ENCODE measurements at places on chromosomes 7 and 10. TPM values are rescaled to one million over a fixed set of nuclear protein-coding genes. Genes with fewer than 3 reads are reported as not detected.

DNA sequence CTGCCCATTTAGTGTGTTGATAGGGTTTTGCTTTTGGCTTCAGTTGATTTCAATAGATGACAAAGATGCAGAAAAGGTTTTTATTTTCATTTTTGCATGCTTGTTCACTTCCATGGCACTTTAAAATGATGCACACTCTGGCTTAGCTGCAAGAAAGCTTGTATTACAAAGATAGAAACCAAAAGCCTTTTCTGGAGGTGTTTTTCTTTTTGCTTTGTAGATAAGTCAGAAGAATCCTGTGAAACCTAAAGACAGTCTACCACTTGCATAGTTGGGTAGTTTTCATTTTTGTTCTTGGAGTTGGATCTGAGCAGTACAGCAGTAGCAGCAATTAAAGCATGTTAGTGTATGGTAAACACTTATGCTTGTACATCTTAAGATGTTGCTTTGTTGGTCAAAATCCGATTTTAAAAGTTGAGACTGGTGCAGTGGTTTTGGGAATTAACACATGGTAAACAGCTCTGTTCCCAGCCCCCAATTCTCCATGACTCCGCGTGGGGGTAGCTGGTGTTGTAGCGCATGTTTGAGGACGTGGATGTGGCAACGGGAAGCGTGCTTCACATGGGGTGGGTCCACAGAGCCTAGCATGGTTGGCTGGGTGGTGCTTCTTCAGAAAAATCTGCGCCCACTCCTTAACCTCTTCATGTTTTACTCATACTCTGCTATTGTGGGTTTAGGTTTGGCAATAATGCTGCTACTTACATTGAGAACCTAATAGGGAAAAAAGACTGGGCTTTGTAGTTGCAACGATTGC, 19.8 kb downstream of the CCNY start:
- no peak for DNase-seq

DNA sequence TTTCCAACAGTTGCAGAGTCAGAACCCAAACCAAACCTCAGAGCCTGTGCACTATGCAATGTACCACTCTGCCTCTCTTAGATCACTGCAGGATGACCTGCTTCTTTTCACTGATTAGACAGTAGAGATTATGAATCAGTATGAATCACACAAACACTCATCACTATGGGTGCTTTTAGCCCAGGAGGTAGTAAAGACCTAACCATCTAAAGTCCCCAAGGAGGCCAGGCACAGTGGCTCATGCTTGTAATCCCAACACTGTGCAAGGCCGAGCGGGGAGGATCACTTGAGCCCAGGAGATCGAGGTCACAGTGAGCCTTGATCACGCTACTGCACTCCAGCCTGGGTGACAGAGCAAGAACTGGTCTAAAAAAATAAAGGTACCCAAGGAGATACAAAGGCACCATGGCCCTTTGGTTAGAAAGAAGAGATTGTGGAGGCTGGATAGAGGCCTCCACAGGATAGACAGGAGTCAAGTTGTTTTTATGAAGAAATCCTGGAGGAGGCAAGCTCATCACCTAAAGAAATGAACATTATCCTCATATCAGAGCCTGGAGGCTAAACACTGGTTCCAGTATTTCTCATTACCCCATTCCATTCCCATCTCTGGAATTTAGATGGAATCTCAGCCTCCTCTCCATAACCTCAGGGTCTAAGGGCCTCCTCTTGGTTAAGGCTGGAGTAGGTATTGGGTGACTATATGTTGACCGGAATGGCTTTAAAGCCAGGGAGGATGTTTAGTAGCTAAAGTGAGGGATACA, 12.9 kb downstream of the SEC31B start:
- DNase-seq = no peak

- peak; percentile 92 for DNase-seq
Measured at GRCh38 chr7:51647931-51648351, 331.3 kb upstream of the COBL start.

DNA sequence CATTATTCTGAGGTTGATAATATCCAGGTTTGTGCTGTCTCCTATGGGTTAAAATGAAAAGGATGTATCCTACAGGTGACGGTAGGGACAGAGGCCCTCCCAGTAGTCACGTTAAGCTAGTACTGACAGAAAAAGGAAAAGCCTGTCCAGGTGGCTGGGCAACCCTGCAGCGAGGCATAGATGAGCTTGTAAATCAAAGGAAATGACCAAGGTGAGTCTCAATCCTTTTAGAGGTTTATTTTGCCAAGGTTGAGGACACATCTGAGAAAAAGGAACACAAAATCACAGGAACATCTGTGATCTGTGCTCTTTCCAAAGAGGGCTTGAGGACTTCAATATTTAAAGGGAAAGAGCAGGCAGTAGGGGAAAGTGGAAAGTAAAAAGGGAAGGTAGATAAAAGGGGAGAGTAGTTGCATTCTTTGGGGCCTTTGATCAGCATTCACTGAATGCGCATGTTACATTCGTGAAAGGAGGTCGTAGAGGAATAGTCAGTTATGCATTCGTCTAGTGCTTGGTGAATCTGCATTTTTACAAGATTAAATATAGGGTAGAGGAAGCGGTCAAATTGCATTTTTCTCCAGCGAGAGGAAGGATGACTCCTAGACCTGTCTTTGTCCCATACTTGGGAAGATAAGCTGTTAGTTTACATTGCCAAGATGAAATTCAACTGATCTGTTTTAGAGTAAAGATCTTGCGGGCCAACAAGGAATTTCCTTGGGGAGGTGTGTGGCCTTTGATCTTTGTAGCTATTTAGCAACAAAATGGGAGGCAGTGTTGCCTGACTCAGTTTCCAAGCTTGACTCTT, 884 bp upstream of the GSTO1 start:
- DNase-seq = no peak

DNA sequence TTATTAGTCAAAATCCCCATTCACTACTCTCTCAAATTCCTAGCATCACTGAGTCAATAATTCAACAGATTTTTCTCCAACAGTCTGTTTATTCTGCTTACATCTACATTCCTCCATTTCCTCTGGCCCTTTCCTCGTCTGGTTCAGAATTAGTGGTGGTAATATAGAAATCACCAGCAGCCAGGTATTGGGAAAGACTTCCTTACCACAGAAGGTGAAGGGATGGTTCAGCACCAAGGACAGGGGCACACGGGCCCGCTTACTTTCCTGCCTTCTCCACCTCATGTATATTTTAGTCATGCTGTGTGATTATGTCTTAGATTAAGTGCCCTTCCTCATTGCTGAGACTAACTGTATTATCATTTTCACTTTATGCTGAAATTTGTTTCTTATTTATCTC, 70.4 kb upstream of the APBB1IP start:
- no peak for DNase-seq

GRCh38 chr10:21318540-21319167, 206.8 kb downstream of the SKIDA1 start:
- no peak for DNase-seq

DNA sequence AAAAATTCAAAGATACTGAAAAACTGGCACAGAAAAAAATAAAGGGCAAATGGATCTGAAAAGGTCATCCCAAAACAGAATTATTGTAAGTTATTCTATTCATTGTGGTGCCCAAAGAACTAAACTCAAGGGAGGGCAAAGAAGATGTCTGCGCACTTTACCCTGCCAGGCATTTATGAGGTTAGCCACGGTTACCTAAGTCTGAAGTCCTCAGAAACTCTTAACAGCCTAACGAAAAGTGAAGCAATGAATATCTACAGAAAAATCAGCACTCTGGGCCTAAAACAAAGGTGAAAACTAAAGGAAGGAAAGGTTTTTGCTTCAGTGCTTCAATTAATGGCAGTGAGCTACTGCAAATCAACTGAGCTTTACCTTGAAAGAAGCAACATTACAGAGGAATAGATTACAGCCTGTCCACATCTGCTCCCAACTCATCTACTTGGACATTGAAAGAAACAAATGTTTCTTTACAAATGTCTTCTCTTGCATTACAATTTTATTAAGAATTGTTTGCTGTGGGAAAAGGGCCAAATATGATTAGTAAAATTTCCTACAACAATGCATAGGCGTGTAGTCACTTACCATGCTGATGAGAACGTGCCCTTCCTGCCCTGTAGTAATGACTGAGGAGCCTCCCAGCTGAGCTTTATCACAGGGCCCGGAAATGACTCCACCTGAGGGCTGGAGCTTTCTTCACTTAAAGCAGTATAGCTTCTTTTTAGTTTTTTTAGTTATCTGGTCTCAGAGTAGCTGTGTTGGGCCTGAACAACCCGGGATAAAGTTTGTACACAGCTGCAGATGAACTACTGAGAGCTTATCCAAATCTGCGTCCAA, at the start of gene TUBAL3:
TSS of gene TUBAL3 (minus strand) at position 621 of the 834 bp plus-strand sequence. CDS start at position 585, 36 bp downstream.
- DNase-seq = no peak

DNA sequence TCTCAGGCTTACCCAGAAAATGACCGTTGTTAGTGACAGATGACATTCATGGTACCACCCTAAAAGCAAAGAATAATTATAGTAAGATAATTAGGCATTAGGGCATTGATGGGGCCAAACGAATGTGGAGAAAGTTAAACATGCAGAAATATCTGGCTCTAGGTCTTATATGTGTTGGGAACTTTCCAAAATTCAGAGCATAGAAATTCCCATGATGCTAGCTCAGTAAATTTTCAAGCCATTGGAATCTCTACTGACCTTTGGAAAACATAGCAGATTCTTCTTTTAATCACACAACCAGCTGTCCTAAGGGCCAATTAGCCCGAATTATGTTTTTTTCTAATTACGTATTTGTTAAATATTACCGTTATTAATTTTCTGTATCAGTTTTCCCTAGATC, 136.1 kb downstream of the CREB5 start:
- DNase-seq = no peak

GRCh38 chr7:98949336-98950044, 71.2 kb downstream of the TRRAP start:
- DNase-seq = no peak

- no peak for DNase-seq
Measured at GRCh38 chr7:112120696-112121217, 85.4 kb downstream of the DOCK4 start.

DNA sequence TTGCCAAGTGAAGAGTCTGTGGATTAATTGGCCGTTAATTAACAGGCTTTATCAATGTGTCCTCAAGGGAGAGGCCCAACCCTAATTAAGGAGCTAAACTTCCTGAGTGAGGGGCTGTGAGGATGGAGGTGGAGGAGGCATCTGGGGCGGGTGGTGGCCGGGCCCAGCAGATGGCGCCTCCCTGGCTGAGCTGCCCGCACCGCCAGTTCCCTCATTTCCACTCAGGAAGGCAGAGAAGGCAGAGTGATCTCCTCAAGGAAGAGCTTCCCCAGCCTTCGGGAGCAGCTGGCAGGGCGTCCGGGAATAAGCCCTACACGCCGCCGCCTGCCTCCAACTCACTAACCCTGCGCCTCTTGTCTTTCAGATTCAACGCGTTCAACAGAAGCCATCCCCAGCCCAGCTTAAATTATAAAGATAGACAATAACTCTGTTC, 112.2 kb downstream of the CYTH3 start:
- DNase-seq = no peak

DNA sequence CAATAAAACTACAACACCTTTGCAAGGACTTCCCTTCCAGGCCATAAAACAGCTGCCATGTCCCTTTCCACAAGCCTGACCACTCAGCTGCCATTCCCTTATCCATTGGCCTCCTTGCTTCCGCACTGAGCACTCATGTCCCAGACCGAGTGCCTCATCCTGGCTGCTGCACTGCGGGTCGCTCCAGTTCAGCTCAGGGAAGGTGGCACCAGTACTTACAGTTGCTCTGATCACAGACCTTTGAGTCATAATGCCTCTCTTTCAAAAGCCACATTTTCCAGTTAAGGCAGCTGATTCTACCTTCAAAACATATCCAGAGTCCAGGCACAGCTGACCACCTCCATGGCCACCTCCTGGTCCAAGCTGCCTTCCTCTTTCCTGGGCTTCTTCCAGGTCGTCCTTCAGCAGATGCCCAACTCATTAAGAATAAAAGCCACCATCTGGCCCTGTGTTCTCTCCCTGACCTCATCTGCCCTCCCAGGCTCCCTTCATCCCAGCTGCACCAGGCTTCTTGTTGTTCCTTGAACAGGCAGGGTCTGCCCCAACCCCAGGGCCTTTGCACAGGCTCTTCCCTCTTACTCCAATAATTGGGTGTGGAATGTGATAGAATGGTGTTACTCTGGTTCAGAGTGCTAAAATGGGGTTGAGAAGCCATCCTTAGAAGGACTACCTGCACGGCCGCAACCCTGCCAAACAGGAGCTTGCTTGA, 64.5 kb downstream of the RAMP3 start:
- peak; percentile 54 for DNase-seq

- no peak for DNase-seq
Measured at GRCh38 chr10:126101736-126102135, 205.4 kb downstream of the FANK1 start.

DNA sequence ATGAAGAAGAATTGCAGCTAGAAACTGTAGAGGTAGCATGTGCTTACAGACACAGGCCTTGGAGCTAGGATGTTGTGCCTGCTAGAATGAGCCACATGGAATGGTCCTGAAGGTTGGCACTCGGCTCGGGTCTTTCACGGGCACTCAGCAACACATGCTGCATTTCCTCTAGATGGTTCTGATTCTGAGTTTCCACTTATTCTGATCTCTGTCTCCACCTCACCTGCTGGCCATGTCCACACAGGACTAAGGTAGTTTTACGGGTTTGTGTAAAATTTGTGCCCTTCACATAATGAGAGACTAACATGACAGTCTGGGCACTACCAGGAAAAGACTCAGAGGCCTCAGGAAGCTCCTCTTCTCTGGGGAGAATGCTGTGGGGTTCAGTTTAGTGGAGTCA, 444.8 kb upstream of the MKI67 start:
- DNase-seq = no peak

DNA sequence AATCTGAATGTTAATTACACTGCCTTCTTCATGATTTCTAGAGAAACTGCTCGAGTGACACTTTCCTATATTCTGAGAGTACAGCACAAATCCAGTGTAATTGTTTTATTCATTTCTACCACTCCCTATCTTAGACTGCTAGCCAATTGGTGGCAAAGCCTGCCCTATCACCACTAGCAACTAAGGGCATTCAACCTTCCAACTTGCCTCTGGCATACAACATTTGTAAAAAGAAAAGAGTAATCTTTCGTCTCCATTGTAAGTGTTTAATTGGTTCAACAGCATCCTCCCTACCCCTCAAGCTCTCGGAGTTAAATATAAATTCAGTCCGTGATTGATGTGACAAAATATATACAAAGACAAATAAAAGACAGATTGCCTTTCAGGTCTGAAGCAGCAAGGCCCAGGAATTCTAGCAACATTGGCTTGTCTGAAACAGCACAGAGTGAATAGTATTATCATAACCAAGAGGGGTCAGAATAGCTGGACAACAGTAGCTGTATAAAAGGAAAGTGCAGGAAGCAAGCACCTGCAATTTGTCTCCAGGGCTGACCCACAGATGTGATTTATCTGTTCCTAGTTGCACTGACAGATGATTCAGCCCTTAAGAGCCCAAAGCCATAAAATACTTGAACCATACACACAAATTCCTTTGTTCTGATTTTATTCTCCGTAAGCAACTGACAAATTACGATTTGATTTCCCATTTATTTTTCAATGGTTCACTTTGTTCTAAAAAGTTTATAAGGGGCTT, 47.6 kb upstream of the ANKRD1 start:
- no peak for DNase-seq

The ENKUR gene
- not detected for total RNA-seq

The COL1A2 gene
- total RNA-seq = 199 TPM

The MMD2 gene
- not detected for total RNA-seq

The GIMAP8 gene
- total RNA-seq = 9.6 TPM

The ELMO1 gene
- 74.4 TPM for total RNA-seq

The ADAMTS14 gene
- not detected for total RNA-seq

The MYOZ1 gene
- not detected for total RNA-seq

Data from vagina (tissue), 2 donors.